Bone marrow (tissue), 2 donors: ENCODE measurements at places on chromosomes 16 and 17.

DNA sequence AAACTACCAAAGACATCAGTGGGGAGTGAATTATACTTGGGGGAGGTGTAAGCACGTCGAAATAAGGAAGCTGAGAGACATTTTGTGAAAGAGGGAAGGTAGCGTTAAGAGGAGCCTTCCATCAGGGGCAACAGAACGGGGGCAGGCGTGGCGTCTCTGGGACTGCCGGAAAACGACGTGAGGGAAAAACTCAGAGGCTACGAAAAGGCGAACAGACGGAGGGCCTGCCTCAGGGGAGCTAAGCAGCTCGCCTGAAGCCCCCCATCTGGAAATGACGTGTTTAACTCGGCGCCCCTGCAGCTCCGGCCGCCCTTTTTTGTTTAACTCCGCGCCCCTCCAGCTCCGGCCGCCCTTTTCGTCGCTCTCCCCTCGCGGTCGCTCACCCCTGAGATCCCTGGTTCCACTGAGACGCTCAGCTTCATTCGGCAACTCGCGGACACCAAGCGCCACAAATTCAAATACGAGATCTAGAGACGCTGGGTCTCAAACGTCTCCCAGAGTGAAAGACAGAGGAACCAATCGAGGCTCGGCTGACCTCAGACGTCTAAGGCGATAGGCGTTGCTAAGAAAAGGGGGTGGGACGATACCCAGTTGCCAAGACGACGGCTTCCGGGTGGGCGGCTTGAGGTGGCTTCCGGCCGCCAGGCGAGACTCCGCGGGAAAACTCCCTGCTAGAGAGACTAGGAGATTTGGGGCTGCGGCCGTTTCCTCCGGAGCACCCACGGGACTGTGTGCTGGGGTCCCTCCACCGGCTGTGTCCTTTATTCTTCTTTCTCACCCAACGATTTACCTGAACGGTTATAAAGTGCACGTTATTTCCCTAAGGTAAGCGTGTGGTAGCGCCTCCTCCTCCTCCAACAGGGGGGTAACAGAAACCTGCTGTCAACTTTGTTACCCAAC lies 383.2 kb downstream of the ZFHX3 start:
- peak; percentile 64 for DNase-seq

DNA sequence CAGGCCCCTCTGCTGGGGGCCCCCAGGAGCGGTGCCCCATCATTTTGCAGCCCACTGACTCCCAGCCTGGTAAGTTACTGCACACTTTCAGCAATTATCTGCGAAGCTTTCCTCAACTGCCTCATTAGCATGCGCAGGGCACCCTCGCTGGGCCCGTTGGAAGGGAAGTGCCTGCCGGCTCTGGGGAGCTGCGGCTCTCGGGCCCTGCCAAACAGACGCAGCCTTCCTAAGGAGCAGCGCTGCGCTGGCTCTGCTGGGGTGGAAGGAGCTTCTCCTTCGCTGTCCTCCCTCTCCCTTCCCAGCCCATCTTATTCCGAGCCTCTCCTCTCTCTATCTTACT lies 71.0 kb downstream of the RBBP6 start:
- DNase-seq = no peak

- no peak for DNase-seq
Measured at GRCh38 chr17:43665084-43665936, 3.6 kb upstream of the MEOX1 start.

DNA sequence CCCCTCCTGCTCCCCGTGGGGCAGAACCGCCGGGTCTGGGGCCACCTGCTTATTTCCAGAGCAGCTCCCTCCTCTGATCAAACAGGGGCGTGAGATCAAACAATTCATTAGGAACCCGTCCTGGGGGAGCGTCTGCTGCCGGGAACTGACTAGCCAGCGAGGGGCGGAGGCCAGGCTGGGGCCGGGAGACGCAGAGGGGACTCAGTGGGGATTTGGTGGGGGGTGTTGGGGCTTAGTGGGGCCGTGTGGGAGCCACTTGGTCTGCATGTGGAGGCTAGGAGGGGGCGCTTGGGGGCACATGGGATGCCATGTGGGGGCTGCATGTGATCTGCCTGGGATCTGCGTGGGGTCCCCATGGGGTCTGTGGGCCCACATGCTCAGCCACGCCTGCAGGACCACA lies 20.5 kb upstream of the CACNA1H start:
- no peak for DNase-seq

GRCh38 chr17:45410144-45411091 lies 22.3 kb downstream of the ARHGAP27 start:
- DNase-seq = peak; percentile 62

- no peak for DNase-seq
Measured at GRCh38 chr17:64240741-64241347, 22.2 kb downstream of the TEX2 start.

DNA sequence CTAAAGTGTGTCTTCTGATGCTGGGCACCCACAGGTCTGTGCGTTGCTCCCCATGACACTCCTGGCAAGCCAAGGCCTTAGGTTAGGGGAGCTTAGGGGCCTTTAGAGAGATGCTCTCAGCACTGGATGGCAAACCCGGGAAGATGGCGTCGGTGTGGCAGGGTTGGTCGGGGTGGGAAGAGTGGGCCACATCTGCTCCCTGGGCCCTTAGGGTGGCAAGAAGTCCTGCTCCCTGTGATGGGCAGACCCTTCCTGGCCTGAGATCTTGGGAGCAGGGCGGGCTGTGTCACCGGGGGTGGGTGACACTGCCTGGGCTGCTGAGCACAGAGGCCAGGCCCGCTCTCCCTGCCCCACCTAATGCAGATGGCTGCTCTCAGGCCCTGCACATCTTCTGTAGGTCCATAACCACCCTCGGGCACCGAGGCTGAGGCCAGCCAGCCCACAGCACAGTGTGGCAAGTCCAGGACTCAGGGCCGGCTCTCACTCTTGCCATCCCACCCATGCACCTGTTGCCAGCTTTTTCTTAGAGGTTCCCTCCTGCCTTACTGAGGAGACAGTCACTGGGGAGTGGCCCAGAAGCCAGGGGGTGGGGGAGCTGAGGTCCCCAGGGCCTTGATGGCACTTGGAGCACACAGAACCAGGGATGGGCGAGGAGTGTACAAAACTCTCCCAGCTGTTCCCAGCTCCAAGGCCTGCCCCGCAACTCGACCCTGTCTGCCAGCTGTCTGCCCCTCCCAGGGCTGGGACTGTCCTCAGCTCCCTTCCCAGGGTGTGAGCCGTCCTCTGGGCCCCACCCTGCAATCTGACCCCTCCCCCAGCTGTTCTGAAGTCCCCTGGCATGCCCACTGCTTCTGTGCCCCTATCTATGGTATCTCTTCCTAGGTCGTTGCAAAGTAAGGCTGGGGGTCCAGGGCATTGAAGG lies 4.4 kb upstream of the MTSS2 start:
- DNase-seq = no peak
